ENCODE measurements at places on chromosomes 4 and X.

DNA sequence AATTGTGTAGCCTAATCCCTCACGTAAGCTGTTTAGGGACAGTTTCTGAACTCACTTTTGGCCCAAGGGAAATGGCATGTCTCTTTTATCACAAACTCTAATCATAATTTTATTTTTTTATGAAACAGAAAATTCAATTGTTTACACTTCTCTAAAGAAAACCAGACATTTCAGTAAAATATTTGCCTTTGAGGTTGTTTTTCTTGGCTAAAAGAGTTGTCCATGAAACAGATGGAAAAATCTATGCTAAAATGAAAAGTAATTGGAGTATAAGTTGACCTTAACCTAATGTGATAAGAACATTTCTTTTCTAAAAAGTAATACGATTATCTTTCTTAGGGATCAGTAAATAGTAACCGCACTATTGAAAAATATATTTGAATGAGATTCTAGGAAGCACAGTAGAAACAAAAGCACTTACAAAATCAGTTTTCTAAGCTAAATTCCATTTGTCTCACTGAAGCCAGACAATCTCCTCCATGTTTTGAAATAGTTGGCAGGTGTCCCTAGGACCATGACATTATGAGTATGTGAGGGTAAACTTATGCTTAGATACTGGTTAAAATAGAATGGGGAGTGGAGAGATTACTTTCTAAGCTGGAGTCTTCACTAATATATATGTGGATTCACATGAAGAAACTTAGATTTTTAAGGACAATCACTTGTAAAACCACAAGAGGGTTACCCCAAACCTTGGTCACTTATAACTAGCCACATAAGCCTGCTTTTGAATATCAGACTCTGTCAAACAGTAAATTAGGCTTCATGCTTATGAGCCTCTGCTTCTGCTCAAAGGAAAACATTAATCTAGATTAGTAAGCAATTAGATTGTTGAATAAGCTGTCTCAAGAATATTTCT lies 20.1 kb upstream of the TET2 start:
- DNase-seq = no peak

DNA sequence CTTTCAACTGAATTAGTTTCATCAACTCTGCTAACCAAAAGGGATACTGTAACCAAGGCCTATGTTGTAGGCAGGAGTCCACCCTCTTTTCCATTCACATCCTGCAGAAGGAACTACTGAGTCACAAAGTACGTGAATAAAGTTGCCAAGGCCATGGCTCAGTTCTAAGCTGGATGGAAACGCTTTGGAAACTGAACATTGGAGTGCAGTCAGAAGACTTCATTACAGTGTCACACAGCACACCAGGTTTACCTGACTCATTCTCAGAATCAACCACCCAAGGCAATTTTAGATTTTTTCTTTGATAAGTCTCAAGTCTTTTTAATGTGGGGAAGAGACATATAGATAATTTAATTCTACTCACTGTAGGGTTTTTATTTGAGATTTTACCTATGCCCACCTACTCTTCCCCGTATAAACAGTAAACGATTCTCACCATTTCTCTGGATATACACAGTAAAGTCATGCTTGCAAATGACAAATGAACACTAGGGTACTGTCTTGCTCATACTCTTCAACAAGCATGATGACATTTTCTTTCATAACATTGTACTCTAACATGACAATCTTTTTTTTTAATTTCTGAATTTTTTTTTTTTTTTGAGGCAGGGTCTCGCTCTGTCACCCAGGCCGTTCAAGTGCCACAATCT lies 58.9 kb upstream of the RBM47 start:
- DNase-seq = no peak

DNA sequence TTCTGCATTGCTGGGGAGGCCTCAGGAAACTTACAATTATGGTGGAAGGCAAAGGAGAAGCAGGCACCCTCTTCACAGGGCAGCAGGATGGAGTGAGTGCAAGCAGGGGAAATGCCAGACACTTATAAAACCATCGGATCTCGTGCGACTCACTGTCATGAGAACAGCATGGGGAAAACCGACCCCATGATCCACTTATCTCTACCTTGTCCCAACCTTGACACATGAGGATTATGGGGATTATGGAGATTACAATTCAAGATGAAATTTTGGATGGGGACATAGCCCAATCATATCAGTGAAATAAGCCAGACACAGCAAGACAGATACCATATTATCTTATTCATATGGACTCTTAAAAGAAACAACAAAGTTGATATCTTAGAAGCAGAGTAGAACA lies 134.9 kb downstream of the C4orf33 start:
- DNase-seq = no peak

GRCh38 chr4:24650849-24651640 lies 66.7 kb upstream of the DHX15 start:
- no peak for DNase-seq

DNA sequence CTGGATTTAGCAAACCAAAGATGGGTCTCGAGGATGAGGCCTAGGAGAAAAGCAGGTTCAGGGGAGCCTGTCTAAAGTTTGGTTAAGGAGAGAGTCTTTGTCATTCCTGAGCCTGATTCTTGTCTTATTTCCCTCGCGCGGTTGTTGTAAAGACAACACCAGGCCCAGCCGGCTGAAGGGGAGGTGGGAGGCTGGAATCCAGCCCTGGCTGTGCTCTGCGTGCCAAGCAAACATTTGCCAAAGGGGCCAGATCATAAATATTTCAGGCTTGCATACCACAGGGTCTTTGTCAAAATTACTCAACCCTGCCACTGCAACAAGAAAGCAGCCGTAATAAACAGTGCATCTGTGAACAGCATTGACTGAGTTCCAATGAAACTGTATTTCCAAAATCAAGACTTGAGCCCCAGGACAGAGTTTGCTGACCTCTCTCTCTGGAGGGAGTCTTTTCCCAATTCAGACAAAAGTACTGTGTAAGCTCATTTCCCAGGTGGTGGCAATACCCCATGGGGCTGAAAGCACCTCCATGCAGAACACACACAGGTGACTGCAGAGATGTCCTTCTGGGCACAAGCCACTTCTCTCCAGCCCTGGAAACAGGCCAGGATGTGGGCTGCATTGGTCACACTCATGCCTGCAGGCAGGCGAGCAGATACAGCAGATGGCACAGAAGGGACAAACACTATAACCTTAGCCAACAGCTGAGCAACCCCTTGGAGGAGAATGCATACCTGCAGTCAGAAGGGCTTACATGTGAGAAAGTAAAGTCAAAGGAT lies 320.3 kb downstream of the STK32B start:
- DNase-seq = no peak

- no peak for DNase-seq
These were observed 50.4 kb downstream of the STX18 start for GRCh38 chr4:4491396-4491893.

DNA sequence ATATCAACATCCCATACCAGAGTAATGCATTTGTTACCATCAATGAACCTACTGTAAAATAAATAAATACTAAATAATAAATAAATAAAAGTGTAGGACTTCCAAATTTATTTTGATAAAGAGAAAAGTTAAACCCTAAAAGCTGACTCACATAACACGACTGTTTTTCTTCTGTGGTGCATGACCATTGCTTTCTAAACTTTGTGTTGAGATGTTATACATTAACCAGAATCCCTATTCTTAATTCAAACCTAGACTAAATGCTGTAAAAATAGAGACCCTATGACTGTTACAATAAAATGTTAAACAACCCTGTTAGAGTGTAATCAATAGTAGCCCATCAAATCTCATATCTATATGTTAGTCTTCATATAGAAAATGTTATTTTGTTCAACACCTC lies 20.9 kb upstream of the PRMT9 start:
- no peak for DNase-seq

GRCh38 chr4:32462944-32463343 lies 1742.8 kb downstream of the PCDH7 start:
- no peak for DNase-seq

DNA sequence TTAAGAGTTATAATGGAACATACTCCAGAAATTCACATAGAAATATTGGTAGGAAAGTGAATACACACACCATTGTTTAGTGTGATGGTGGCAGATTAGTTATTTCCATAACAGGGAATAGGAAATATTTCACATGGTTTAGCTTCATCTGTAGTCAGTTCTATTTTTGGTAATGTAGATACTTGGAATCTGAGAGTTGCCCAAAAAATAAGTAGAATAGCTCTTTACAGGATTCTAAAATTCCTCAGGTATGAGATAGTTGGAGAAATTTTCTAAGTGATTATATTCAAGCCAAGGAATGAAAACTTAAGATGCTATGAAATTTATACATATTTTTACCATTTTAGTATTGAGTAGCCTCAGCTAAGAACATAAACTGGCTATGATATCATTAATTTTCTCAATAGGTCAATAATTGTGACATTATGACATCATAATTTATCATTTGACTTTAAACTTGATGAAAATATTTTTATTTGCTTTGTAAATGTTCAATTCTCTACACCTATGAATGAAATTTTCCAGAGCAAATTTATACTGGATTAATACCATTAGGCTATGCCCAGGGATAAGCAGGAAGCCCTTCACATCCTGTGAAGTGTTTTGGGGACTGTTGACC lies 35.8 kb downstream of the CPEB2 start:
- DNase-seq = no peak

DNA sequence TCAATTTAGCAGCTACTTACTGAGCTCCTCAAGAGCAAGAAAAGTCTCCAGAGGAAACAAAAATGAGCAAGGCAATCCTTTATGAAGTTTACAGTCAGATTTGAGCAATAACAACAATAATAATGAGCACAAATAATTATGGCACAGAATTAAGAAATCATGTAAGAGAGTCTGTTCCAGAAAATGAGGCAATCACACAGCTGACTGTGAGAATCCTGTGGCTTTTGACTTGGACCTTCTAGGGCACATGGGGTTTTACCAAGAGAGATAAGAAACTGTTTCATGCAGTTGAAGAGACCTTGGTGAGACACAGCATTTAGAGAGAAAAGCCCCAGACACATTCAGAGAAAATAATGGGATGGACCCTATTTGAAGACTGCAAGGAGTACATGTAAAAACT lies 362.6 kb upstream of the MAGEB2 start:
- no peak for DNase-seq

DNA sequence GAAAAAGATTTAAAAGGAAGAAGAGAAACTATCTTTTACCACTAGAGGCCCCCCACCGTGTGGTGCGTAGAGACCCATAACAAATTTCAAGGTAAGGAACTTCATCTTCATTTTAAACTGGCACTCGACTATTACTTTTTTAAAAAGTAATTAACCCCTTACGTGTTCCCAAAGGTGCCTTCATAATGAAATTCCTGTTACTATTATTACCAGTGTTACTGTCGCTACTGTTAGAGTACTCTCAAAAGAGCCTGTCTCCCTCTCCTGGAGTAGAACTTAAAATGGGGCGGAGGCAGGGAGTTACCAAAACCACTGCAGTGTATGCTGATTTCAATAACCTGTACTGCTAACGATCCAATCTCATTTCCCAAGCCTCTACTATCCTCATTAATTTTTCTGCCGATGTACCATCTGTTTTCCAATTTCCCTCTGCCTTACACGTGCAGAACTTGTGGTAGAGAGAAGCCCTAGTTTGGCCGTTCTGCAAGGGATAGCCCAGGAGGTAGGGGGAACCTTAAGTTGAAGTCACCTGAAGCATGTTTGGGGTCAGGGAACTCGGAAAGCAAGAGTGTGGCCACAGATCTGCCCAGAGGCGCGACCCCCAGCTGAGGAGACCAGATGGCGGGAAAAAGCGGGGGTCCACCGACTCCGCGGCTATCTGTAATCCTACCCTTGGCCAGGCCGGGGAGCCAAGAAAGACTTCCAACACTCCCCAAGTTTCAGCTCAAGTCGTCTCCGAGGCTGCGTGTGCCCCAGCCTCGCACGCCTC lies 720 bp upstream of the STK26 start:
- DNase-seq = no peak

- no peak for DNase-seq
These were observed 444.1 kb downstream of the STIM2 start for GRCh38 chr4:27304751-27305150.

DNA sequence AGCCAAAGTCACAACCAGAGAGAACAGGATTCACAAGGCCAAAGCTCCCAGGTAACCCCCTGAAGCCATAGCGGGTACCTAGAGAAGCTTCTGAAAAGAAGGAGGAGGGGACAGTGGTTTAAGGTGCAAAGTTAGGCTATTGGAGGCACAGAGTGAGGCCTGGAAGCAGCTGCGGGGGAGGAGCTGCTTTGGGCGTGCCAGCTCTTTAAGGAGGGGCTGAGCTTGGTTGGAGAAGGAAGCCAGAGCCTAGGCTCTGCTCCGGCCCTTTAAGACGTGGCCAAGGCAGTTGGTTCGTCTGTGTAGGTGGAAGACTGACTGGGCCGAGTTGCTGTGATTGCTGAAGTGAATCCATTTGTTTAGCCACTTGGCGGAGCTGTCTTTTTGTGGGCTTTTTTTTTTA lies 1.5 kb downstream of the KLF8 start:
- DNase-seq = no peak

GRCh38 chr4:47032405-47033106 lies 1.2 kb downstream of the GABRB1 start:
- DNase-seq = peak; percentile 10

- DNase-seq = no peak
These were observed 60.9 kb upstream of the PAGE1 start for GRCh38 chrX:49756692-49757091.

- no peak for DNase-seq
These were observed 21.8 kb upstream of the FTHL17 start for GRCh38 chrX:31093639-31093975.

GRCh38 chrX:103585411-103586313 lies at the start of gene TCEAL4:
Gene TCEAL4 (plus strand): TSS chrX:103585515. CDS start chrX:103586676, 1,161 bp downstream.
- DNase-seq = peak; percentile 3

DNA sequence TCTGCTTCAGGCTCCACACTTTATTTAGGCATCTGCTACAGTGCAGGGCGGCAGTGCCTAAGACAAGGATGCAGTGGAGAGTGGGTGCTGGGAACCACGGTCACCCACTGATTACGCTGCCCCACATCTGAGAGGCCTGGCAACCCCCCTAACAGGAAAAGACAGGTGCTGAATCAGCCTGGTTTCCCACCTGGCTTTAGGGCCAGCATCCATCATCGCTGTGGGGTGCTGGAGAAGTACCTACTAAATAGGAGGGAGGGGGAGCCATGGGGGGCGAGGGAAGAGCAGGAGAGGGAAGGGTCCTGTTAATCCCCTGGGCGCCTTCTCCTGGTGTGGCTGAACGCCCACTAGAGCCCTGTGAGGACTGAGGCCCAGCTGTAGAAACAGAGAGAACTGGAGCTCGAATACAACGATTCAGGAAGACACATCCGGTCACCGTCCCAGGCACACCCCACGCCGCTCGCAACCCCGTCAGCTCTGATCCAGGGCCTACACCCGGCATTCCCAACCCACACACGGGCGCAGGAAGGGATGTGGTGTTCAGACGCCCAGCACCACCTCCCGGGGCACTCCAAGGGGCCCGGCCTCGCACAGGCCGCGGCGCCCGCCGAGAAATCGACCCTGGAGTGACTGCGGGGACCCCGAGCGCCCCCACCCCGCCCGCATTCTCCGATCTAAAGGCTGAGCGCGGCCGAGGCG lies 554 bp downstream of the DCTD start:
- DNase-seq = no peak

Data from NCI-H1930 (cell line).